Epithelial cell of alveolus of lung (primary cell): ENCODE measurements at places on chromosomes 7 and 10. TPM values are rescaled to one million over a fixed set of nuclear protein-coding genes. Genes with fewer than 3 reads are reported as not detected.

SPDYE2B gene
- not detected in 2 replicates for total RNA-seq

PDLIM1 gene
- total RNA-seq: 52.5 and 89.5 TPM in 2 replicates

TYW1B gene
- total RNA-seq: 1.4 and 2.7 TPM in 2 replicates

AS3MT gene
- 0.78 and 1.8 TPM in 2 replicates for total RNA-seq

AKR1D1 gene
- total RNA-seq: not detected in 2 replicates

TET1 gene
- total RNA-seq: 2.7 and 9.0 TPM in 2 replicates

SMO gene
- total RNA-seq: 15.9 and 32.0 TPM in 2 replicates

OPALIN gene
- not detected in 2 replicates for total RNA-seq

SPDYE11 gene
- total RNA-seq: not detected in 2 replicates

PIK3CG gene
- total RNA-seq: 0.13 TPM in 1 of 2 replicates, not detected in the other

FRAT1 gene
- 1.8 and 5.7 TPM in 2 replicates for total RNA-seq

SLC18A3 gene
- total RNA-seq: not detected in 2 replicates

ACSM6 gene
- not detected in 2 replicates for total RNA-seq

FAM20C gene
- 130 and 178 TPM in 2 replicates for total RNA-seq

SFRP4 gene
- total RNA-seq: 0.39 TPM in 1 of 2 replicates, not detected in the other

CABCOCO1 gene
- 0.65 and 2.3 TPM in 2 replicates for total RNA-seq

OIT3 gene
- total RNA-seq: not detected in 2 replicates

UFSP1 gene
- total RNA-seq: 3.5 and 9.4 TPM in 2 replicates

C10orf95 gene
- not detected in 2 replicates for total RNA-seq

PPP1R17 gene
- not detected in 2 replicates for total RNA-seq

CYP26C1 gene
- total RNA-seq: 0.13 TPM in 1 of 2 replicates, not detected in the other

VAX1 gene
- total RNA-seq: not detected in 2 replicates
